ENCODE measurements at places on chromosomes 2 and 18. TPM values are rescaled to one million over a fixed set of nuclear protein-coding genes. Genes with fewer than 3 reads are reported as not detected.

KLHL41 gene
- 0.50 TPM for total RNA-seq

SMAD7 gene
- 20.7 TPM for total RNA-seq

SP5 gene
- 0.06 TPM for total RNA-seq

AGAP1 gene
- 22.4 TPM for total RNA-seq

C2orf80 gene
- not detected for total RNA-seq

CXCR2 gene
- total RNA-seq: not detected

REG1B gene
- total RNA-seq: not detected

VPS4B gene
- total RNA-seq: 22.1 TPM

SERPINB4 gene
- 0.08 TPM for total RNA-seq

DNAJB2 gene
- total RNA-seq: 32.8 TPM

TSPYL6 gene
- total RNA-seq: not detected

DCDC2C gene
- 0.38 TPM for total RNA-seq

KCMF1 gene
- total RNA-seq: 110 TPM

CRYBA2 gene
- not detected for total RNA-seq

FRZB gene
- 0.12 TPM for total RNA-seq

TRABD2A gene
- 12.1 TPM for total RNA-seq

IL1RL2 gene
- 0.07 TPM for total RNA-seq

RESP18 gene
- not detected for total RNA-seq

INPP5D gene
- 0.70 TPM for total RNA-seq

TUBB6 gene
- 207 TPM for total RNA-seq

GNLY gene
- 0.30 TPM for total RNA-seq

ZDBF2 gene
- total RNA-seq: 0.79 TPM

GAD1 gene
- 0.76 TPM for total RNA-seq

TFCP2L1 gene
- 14.7 TPM for total RNA-seq

LDAH gene
- 14.4 TPM for total RNA-seq

SERPINB12 gene
- not detected for total RNA-seq

NEB gene
- total RNA-seq: 0.20 TPM

GREB1 gene
- total RNA-seq: 2.6 TPM

TUBA4B gene
- 0.28 TPM for total RNA-seq

NAT8 gene
- not detected for total RNA-seq

CXXC1 gene
- 50.9 TPM for total RNA-seq

MRPS9 gene
- 33.2 TPM for total RNA-seq

TUBA3D gene
- total RNA-seq: 11.1 TPM

MYOM1 gene
- total RNA-seq: 0.30 TPM

GBX2 gene
- total RNA-seq: 1.0 TPM

Data from A549 treated with Mapracorat at 1 μM for 4 hours (cell line).